CD4-positive, alpha-beta T cell treated with Interferon alpha-2 for 1 hour (primary cell): ENCODE measurements at places on chromosomes 5 and 9.
A peak's percentile ranks its signal among the peaks of the same experiment; 100 is the strongest.

DNA sequence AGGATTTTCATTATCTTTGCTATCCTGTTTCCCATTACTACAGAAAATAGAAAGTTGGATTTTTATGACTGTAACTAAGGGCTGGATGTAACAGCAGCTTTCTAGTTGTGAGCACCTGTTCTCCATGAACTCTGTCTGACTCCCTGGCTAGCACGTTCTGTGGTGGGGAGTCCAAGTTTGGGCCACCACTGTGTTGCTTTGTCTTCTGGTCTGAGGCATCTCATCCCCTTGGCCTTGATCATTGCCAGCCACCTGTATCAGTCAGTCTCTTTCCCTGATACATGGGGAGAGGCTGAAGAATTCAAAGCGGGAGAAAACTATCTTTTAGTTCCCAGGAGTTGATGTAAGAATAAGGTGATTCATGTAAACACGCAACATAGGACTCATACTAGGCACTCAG lies 33.4 kb downstream of the WDR70 start:
- DNase-seq: no peak

GRCh38 chr5:58767104-58767503 lies 184.2 kb downstream of the RAB3C start:
- no peak for DNase-seq

- DNase-seq: peak; percentile 40
Measured at GRCh38 chr9:36191290-36191645, 547 bp downstream of the CLTA start.

- DNase-seq: no peak
Measured at GRCh38 chr9:104747245-104747564, 278 bp upstream of the NIPSNAP3A start.

DNA sequence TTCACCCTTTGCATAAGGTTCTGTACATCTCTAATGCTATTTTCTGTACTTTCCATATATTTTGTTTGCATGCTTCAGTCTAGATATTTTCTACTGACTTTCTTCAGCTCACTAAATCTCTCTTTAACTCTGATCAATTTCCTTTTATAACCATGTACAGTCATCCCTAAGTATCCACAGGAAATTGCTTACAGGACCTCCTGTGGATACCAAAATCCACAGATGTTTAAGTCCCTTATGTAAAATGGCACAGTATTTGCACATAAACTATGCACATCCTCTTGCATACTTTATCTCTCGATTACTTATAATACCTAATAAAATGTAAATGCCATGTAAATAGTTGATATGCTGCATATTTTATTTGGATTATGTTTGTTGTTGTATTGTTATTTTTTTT lies 442.1 kb downstream of the TLE4 start:
- no peak for DNase-seq

DNA sequence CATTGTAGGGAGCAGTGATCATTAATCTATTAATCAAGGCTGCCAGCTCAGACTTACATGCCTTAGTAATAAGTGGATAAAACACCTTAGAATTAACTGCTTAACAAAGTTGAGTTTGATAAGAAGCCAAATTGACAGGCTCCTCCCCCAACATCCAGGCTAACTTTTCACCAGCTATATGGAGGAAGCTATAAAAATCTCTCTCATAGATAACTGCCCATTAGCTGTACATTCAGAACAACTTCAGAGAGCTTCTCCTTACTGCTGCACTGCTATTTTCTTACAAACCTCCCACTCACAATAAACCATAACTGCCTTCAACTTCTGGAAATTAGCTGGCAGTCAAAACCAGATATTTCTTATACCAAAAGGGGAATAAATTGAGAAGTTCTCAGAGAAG lies 364.1 kb downstream of the PRELID2 start:
- no peak for DNase-seq

DNA sequence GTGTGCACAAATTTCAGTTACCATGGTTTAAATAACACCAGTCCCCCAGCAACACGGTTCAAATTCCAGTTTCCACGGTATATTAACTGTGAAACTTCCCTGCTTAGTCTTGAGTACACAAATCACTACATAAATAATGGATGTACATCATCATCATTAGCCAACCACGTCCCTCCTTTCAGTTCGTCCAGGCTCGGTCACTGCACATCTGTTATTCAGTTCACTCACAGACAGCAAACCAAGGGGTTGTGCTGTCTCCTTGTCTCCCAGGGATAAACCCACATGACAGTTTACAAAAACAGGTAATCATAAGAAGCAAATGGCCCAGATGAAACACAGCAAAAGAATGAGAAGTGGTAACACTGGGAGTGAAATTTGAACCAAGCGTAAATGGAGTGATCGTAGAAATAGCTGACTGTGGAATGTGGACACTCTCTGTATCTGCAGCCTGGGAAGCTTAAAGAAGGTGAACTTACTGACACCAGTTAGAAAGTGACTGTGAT lies 61.0 kb upstream of the RAD23B start:
- no peak for DNase-seq

- no peak for DNase-seq
Measured at GRCh38 chr5:4098226-4098625, 502.6 kb downstream of the IRX1 start.

- peak; percentile 54 for DNase-seq
Measured at GRCh38 chr5:73447530-73448462, 781 bp downstream of the FOXD1 start.

DNA sequence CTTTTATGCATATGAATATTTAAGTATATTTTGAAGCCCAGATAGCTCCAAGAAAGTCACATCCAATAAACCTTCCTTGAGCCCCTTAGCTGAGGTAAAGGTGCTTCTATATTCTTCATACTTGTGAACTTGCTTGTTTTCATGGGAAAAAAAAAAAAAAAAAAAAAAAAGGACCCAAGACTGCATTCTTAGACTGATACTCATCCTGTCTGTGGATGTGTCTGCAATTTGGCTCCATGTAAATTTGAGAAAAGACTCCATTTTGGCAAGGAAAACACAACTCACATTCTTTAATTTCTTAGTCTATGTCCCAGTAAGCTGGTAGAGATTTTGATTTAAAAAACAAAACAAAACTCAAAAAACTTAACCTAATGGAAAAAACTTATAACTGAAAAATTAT lies 238.3 kb downstream of the FBXL17 start:
- DNase-seq: no peak

- DNase-seq: no peak
Measured at GRCh38 chr5:120297616-120298015, 166.5 kb upstream of the PRR16 start.

- DNase-seq: no peak
Measured at GRCh38 chr5:4216142-4216541, 620.5 kb downstream of the IRX1 start.

DNA sequence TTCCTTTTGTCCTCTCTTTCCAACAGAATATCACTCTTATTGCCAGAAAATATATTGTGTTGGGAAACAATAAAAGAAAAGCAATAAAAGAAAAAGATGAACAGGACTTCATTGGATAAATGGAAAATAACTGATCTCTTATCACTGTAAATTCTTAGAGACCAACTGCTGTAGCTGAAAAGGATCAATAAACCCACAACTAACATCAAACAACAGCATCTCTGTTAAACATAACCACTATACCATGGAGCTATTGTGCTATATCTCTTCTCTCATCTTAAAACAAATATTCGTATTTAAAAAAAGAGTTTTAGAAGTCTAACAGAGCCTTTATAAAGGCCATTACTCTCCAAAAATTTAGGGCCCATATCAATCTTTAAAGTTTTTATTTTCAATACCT lies 502.4 kb downstream of the TMEM232 start:
- DNase-seq: no peak

DNA sequence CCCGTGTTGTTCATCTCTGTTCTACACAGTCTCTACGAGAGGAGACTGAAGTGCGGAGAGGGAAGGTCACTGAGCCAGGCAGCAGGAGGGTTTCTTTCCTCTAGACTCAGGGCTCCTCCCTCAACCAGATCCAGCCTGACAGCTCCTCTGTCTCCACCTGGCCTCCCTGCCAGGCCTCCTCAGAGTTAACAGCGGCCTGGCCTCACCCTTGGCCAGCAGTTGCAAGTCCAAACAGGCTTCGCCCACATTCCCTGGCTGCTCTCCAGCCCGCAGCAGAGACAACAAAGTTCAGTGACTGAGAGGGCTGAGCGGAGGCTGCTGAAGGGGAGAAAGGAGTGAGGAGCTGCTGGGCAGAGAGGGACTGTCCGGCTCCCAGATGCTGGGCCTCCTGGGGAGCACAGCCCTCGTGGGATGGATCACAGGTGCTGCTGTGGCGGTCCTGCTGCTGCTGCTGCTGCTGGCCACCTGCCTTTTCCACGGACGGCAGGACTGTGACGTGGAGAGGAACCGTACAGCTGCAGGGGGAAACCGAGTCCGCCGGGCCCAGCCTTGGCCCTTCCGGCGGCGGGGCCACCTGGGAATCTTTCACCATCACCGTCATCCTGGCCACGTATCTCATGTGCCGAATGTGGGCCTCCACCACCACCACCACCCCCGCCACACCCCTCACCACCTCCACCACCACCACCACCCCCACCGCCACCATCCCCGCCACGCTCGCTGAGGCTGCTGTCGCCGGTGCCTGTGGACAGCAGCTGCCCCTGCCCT lies at the start of gene HRCT1:
TSS of gene HRCT1 (plus strand) at position 291 of the 768 bp plus-strand sequence. CDS start at position 377, 86 bp downstream.
- no peak for DNase-seq

- DNase-seq: no peak
Measured at GRCh38 chr5:78537821-78538220, 110.8 kb downstream of the LHFPL2 start.

DNA sequence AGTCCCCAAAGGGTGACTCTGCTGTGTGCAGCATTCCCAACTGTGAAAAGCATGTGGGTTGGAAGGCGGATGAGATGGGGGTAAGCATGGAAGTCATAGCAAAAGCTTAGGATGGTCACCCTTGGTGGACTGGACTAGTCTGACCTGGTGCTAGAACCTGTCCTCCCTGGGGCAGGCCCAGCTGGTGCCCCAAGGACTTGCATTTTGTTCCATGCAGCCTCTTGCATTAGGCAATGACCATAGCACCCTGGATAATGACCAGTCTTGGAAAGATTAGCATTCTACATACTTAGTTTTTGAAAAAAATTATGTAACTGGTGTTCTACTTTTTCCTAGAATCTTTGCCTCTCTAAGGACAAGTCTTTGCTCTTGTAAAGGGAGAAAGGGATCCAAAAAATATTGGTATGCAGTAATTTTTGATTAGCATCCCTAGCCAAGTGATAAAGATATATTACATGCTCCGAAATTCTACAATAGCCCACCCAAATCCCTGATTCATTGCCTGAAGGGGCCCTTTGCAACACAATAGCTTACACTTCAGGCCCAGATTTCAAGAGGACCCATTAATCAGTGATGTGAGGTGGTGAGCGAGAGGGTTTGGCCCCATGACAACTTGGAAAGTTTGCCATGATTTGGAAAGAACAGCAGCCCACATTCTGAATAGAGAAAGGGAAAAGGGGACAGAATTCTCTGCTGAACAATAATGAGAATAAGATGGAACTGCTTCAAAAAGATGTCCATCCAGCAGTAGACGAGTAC lies 93.3 kb upstream of the CD180 start:
- DNase-seq: no peak
